CD8-positive, alpha-beta T cell (primary cell): ENCODE measurements at places on chromosomes 3 and 15.

DNA sequence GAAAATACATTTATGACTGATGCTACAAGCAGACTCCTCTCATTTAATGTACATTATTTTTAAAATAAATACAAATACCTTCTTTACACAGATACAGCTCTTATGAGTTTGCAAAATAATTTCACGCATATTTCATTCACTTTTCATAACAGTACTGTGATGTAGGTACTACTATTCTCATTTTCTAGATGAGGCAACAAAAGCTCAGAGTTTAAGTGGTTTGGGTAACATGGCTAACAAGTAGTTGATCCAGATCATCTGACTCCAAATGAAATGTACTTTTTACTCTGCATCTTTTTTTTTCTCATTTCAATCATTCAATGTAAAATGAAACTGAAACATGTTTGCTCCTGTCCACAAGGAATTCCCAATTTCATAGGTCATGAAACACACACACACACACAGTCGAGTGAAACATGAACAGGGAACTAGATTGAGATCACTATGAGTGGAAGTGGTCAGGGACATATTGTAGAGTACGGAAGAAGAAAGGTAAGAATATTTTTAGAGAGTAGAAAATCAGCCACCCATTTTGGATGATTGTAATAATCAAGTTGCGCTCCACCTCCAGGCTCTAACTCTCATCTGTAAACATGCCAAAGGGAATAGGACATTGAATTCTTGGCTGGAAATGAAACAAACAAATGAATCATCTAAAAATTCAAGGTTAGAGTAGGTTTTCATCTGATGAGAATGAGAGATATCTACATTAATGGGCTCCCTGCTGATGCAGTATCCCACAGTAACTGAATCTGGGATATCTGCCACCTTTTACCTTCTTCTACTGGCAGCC, 92.4 kb downstream of the CLDN1 start:
- no peak for DNase-seq

DNA sequence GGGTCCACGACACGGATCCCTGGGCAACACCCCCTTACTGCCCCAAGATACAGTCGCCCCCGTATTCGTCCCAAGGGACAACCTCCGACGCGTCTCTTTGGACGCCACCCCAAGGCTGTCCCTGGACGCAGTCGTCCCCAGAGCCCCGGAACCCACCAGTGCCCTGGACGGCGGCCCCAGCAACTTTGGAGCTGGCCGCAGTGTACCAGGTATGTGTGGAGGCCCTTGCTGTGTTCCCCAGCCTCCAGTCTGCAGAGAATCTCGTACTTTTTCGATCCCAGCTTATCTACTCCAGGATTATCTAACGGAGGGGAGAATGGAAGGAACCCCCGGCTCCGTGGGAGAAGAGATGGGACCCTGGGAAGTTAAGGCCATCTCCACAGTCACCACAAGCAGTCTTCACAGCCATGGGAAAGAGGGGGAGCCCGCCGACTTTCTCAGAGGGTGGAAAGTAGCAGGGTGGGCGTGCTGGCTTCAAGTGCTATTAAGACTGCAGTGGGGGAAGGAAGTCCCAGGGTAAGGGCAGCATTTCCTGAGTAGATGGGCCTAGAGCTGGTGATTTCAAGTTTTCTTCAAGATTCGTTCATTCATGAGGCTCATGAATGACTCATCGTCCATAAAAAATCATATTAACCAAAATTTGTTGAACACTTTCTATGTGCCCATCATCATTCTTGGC, 1.1 kb downstream of the MESP2 start:
- no peak for DNase-seq

- no peak for DNase-seq
Observed at GRCh38 chr3:12175844-12176453, 17.2 kb upstream of the TIMP4 start.

DNA sequence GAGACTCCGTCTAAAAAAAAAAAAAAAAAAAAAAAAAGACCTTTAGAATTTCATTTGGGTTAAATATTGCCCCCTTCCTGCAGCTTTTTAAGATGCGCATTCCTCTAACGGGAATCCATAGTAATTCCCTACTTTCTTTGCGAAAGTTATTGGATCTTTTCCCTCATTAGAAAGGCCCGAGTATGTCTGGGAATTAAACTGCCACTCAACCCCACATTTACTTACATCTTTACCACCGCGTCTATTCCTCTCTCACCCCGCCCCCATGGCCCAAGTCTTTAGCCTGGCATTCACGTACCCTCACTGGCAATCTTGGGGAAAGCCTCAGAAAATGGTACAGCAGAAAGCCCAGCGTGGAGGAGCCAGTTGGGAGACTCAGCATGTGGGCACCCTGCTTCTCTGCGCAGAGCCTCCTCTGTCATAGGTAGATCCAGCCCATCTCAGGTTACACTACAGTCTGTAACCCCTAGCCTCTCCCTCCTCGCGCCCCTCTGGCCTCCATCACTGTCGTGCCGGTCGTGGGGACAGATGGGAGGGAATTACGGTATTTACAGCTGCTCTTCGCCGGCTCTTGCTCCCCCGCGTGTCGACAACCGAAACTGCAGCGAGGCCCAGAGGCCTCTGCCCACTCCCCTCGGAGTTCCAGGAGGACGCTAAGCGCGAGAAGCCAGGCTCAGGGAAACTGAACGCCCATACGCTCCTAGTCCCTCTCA, 6.4 kb upstream of the ANKDD1A start:
- DNase-seq, result peak; percentile 60

DNA sequence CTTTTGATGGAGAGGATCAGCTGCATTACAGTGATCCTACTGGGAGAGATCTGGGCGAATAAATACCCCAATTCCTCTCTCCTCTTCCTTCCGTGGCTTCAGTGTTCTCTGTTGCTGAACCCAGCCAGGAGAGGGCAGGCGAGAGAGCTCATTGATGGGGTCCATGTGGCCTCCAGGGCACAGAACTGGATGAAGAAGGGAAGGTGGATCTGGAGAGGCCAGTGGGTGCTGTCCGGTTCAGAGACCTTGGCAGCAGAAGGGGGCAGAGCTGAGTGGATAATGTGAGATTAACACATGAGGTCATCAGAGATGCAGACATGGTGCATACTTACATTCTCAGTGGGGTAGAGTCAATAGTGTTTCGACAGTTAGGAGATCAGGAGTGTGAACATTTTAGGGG, 193.6 kb downstream of the CLSTN2 start:
- no peak for DNase-seq
